RKO (cell line): ENCODE measurements at places on chromosomes 4 and X.

DNA sequence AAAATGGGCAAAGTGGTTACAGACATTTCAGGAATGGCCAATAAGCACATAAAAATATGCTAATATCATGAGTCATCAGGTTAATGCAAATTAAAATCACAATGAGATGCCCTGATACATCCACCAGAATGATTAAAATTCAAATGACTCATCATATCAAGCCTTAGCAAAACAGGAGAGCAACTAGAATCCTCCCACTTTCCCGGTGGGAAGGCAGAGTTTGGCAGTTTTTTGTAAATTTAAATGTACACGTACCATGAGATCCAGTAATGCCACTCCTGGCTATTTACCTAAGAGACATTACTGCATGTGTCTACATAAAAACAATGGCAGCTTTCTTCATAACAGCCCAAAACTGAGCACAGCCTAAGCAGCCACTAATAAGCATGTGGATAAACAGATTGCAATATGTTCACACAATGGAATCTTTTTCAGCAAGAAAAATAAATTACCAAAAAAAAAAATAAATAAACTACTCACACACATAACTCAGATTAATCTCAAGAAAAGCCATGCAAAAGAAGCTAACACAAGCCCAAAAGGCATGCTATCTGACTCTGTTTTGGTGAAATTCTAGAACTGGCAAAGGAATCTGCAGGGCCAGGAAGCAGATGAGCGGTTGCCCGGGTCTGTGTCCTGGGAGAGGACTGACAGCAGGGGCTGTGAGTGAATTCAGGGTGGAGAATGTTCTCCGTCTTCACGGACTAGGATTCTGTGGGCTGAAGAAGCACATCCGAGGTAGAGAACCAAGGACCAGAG lies 48.8 kb downstream of the AFAP1 start:
- peak; percentile 18 for DNase-seq

DNA sequence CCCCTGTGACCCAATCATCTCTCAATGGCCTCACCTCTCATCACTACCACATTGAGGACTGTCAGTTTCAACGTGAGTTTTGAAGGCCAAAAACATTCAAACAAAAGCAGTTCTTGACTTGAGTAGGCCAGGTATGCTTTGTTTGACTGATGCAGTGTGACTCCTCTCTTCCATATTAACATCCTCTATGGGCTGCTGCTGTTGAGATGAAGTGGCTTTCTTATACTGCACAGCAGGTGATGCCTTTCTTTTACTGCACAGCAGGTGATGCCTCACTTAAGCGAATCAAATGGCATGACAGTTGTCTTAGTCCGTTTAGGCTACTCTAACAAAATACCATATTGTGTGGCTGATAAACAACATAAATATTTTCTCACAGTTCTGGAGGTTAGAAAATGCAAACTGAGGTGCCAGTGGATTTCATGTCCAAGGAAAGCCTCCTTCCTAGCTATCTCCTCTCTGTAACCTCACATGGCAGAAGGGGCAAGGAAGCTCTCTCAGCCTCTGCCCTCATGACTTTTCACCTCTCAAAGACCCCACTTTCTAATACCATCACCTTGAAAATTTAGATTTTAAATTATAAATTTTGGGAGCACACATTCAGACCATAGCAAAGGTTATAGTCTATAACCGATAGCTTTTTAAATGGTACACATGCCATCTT lies 2267.9 kb upstream of the AGA start:
- no peak for DNase-seq

DNA sequence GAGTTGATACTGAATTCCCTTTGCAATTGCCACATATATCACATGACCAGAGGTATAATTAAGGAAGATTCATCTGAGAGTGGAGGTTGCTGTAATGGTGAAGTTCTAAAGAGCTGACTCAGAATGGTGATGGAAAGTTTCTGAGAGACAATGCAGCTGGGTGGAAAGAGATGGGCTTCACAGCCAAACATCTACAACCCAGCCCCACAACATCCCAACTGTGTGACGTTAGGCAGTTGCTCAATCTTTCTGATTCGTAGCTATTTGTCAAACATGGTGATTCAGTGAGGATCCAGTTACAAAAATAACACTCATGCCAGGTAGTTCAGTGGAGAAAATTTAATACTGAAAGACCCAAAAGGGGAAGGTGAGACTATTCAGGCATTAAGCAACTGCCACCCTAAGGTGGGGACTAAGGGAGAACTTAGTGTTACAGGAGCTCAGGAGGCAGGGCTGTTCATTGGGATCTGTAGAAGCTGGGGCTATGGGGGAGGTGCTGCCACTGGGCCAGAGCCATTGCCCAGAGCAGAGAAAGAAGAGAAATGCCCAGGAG lies 6.9 kb upstream of the AFF1 start:
- DNase-seq, result peak; percentile 70

DNA sequence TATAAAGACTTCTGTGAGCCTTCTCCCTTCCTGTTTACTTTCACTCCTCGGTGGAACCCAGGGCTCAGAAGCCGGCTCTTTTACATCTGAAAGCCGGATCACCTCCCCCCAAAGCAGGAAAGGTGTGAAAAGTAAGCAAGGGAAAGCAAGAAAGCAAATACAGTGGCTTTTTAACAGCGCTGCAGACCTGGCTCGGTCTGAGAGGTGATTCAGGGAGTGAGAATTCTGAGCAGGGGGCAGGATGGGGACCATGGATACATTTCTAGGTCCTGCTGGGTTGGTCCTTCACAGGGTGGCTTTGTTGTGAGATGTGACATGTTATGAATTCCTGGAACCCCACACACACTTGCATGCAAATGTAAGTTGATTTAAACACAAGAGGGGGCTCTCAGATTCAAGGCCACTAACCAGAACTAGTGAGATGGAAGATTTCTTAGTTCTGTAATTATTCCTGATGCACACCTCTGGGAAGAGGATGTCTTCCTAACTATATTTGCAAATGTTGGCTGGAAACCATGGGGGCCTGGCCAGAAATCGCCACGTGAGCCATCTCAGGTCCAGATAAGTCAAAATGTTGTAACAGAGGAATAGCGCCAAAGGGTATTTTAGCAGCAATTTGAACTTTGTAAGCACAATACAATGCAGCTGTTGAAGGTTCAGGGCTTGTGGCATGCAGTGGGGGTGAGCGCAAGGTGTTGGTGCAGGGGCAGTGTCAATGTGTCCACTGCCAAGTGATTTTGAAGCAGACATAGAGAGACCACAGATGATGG lies 670.1 kb upstream of the LCORL start:
- DNase-seq, result no peak

DNA sequence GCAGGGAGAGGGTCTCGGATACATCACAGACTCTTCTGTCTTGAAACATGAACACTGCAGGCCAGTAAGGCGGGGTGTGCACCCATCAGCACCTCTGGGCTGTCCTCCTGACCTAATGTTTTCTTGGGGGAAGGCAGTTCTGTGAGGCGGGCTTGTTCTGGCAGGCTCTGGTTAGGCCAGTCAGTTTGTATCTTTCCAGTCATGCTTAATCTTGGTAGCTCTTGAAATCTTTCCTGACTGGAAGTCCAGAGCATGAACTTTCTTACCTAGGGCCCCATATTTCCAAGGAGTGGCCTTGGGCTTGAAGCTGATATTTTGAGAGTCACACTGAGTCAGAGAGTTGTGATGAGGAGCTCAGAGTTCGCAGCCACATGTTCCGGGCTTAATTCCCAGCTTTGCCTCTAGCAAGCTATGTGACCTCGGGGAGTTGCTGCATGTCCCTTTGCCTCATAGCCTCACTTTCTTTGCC lies 54.2 kb upstream of the RASSF6 start:
- no peak for DNase-seq

DNA sequence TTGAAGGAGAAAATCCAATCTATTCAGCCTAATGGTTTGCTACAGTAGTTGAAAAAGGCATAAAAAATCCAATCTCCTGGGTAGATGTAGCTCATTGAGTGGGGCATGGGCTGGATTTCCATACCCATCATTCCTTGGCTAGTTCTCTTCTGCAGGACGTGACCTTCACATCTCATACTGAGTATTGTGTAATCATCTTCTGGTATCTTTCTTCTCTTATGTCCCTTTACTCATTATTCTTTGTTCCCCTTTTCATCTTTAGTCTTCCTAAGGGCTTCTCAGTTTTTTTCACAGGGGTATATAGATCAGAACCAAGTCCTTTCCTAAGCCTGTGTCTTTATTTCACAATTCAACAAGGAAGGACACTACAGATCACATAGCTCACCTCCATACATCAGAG lies 727.6 kb upstream of the MAGEB2 start:
- DNase-seq, result no peak

DNA sequence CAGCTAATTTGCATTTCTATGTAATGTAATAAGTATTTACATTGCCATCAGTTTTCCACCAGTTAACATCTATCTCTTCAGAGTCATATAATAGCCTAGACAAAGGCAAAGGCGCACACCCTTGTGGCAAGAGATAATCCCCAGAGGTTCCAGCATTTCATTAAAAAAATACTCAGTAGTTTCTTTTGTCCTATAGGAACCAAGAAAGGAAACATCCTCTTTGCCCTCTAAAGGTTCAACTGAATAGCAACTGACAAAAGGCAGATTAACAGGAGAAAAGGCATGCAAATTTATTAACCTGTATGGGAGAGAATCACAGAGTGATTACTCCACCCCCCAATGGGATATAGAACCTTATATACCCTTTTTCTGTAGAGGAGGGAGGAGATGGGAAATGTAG lies 48.4 kb downstream of the MAGEB17 start:
- no peak for DNase-seq

- DNase-seq, result no peak
Observed at GRCh38 chr4:20015636-20016224, 236.0 kb upstream of the SLIT2 start.

DNA sequence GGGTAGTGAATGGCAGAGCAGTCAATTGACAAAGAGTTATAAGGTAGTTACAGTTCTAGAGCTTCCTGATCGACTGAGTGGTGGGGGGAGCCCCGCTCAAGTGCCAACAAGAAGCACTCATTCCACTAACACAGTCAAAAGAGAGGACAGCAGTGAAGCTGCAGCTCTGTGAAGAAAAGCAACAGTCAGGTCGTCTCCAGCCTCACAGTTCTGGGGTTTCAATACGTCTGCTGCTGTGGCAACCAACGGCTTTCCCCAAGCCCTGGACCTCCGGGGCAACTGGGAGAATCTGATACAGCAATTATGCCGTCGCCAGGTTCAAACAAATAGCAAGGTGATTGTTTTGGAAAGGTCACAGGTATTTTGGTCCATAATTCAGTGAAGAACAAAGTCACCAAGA lies 30.8 kb downstream of the GPM6B start:
- no peak for DNase-seq
